A549 (cell line): ENCODE measurements at places on chromosomes 16 and 17. TPM values are rescaled to one million over a fixed set of nuclear protein-coding genes. Genes with fewer than 3 reads are reported as not detected.

DNA sequence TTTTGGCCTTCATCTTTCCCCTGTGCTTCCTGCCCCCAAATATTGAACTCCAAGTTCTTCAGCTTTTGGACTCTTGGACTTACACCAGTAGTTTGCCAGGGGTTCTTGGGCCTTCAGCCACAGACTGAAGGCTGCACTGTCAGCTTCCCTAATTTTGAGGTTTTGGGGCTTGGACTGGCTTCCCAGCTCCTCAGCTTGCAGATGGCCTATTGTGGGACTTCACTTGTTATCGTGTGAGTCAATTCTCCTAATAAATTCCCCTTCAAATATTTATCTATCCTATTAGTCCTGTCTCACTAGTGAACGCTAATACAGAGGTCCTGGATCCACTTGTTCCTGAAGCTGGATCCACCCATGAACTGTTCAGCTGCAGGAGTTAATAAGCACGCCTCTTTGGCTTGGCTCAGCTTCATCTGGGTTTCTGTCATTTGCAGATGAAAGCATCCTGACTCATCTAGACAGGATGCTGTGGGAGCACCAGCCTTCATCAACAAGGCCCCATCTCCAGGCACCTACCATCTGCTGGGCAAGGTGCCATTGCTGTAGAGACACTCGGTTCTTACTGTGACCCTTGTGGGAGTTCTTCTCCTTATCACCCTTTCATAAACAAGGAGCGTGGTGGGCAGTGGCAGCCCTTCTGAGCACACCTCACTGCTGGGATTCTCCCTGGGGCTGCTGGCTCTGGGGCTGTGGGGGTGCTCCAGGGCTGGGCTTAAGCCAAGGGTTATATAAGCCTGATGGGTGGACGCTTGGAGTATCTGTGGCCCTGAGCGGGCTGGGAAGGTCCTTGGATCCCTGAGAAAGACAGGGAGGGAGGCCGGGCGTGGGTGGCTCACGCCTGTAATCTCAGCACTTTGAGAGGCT lies 23.1 kb downstream of the LAT start:
- no peak for DNase-seq

GRCh38 chr16:57564571-57565270 lies 22.3 kb downstream of the ADGRG5 start:
- no peak for DNase-seq

- DNase-seq, result no peak
Observed at GRCh38 chr16:23635958-23636357, 5.2 kb downstream of the PALB2 start.

DNA sequence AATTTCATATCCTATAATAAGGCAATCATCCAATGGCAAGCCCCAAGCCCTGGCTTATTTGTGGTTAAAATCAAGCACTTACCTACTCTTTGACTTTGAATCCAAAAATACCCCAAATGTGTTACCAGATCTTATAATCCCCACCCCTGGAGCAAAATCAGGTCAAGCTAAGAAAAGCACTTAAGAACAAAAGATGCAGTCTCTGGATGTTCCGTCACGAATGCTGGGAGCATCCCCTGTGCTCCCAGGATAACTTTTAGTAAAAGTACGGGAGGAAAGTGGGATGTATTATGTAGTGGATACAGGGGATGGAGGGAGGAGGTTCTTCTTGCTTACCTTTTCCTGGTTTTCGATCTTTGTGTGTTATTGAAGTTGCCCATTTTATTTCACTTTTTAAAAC lies 29.5 kb downstream of the SHISA9 start:
- DNase-seq, result no peak

DNA sequence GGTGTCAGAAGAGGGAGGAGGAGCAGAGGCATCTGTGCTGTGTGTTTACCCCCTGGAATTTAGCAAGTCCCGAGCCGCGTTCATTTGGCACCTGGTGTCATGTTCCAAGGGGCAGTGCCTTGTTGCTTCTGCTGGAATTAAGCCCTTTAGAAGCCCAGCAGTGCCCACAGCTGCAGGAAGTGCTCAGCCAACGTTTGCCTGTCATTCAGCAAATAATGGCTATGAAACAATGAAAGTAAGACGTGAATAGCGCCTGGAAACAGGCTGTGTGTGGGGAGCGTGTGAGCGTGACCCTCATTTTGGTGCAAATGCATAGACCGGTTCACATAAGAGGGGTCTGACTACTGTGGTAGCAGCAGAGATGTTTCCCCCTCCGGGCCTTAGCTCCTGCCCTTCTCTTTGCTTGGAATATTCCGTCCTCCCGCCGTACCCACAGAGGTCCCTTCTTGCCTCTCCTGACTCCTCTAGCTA lies 5.8 kb upstream of the ATP2C2 start:
- DNase-seq, result no peak

DNA sequence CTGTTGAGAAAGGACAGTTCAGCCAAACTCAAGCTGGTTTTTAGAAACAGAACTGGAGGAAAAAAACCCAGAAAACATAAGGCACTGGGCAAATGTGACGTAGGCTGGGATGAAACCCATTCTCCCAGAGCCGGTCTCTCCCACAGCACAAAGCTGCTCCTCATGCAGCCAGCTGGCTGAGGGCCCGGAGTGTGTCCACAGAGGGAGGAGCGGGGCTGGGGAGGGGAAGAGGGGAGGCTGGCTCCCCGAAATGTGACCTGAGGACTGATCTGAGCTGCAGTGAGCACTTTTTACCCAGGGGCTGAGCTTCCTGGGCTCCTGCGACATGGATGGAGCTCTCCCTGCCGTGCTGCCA lies 20.8 kb downstream of the FOXF1 start:
- DNase-seq, result no peak

DNA sequence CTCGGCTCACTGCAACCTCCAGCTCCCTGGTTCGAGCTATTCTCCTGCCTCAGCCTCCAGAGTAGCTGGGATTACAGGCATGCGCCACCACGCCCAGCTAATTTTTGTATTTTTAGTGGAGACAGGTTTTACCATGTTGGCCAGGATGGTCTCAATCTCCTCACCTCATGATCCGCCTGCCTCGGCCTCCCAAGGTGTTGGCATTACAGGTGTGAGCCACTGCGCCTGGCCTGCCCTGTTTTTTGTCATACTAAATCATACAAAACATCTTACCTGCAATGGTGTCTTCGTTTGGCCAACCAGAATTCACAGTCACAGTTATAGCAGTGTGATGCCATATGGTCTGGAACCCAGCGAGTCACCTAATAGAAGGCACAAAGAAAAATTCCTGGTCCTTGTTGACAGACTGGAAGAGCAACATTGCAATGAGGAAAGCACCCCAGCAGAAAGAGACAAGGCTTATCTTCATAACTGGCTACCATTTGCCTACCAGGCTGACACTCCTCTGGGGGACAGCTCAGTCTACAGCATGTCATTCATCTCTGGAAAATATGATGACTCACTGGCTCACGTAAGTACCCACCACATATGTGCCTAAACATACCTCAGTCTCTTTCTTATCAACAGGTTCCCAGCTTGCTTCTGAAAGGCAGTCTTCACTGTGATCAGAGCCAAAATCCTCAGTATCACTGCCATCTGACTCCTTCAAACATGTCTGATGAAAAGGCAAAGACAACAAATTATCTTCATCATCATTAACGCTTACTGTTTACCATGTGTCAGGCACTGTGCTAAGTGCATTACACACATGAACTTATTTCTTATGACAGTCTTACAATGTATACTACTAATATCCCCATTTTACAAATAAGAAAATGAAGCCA lies 4.3 kb upstream of the HSF5 start:
- no peak for DNase-seq

Gene RND2
- polyA plus RNA-seq, result 0.14 to 0.37 TPM (median 0.28 TPM) in 3 replicates
